ENCODE measurements at places on chromosomes 7 and 10. TPM values are rescaled to one million over a fixed set of nuclear protein-coding genes. Genes with fewer than 3 reads are reported as not detected.

- DNase-seq, result no peak
Measured at GRCh38 chr7:87316846-87317552, 28.5 kb upstream of the CROT start.

AMPH gene
- total RNA-seq, result not detected

GRCh38 chr10:31749301-31749700 is 179.3 kb downstream of the ARHGAP12 start:
- DNase-seq, result no peak

CYP3A4 gene
- total RNA-seq, result 0.14 TPM

All from activated naive CD4-positive, alpha-beta T cell treated with anti-CD3 and anti-CD28 coated beads, Interleukin-2, amount 50 U/mL, for 72 hours (primary cell).